ENCODE measurements at places on chromosomes 3 and 15.
A peak's percentile ranks its signal among the peaks of the same experiment; 100 is the strongest.

DNA sequence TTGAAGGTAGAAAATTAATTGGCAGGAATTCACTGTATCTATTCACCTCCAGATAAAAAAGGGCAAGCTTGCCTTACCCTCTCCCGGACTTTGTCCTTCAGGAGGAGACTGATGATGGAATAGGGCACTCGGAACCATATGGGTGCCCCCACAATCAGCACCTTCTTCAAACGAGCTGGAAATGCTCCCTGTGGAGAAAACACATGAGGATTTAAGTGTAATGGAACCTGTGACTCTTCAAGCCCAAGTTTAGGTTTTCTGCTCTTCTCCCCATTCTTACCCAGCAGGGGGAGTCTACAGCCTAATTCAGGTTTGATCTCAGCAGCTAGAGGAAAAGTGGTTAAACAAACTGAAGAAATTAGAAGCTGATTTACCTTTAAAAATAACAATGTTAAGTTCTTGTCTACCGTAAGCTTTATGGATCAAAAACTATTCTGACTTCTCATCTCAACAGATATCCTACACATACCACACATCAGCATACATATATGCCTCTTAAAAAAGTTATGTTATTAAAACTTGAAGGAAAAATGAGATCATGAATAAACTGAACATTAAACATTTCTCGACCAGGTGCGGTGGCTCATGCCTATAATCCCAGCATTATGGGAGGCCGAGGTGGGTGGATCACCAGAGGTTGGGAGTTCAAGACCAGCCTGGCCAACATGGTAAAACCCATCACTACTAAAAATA, 57.5 kb upstream of the SIN3A start:
- DNase-seq = no peak

- DNase-seq = no peak
Measured at GRCh38 chr15:57516327-57517029, 75.2 kb upstream of the MYZAP start.

GRCh38 chr3:152428577-152428976, 159.8 kb downstream of the MBNL1 start:
- no peak for DNase-seq

DNA sequence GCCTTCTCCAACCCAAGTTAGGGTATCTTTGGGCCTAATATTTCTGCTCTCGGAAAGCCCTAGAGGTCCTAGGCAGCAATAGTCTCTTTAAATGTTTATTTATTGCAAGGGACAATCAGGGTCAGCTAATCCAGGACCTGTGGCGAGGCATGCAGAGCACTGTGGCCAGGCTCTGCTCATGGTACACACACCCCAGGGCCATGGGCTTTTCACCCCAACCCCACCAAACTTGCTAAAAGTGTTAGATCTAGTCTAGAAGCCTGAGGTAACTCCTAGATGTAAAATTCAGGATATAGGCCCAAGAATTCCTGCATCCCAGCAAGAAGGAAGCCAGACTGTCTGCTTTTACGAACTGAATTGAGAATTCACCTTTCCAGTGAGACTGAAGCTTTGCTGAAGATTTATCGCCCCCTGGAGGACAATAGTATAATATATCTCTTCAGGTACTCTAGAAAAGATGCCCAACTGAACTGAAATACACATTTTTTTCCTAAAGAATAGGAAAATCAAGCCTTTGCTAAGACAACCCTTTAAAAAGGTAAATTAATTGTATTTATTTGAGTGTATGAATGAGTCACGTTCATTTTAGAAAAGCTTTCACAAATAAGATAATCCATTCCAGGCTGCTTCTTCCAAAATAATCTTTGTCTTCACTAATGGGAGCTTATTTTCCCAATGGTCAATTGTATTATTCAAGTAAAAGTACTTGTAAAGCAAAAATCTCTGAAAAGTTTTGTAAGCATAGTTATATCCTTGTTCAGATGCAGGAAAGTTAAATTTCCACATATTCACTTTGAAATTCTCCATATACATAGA, 89.8 kb downstream of the LRRC3B start:
- DNase-seq = no peak

DNA sequence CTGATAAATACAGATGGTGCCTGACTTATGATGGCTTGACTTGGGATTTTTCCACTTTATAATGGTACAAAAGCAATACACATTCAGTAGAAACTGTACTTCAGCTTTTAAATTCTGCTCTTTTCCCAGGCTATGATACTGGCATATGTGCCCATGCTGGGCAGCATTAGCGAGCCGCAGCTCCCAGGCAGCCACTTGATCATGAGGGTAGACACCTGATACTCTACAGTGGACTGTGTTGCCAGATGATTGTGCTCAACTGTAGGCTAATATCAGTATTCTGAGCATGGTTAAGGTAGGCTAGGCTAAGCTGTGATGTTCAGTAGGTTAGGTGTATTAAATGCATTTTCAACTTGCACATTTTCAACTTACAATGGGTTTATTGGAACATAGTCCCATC, 17.7 kb upstream of the FEM1B start:
- DNase-seq = no peak

- no peak for DNase-seq
Measured at GRCh38 chr15:85879334-85880163, 84.8 kb upstream of the KLHL25 start.

DNA sequence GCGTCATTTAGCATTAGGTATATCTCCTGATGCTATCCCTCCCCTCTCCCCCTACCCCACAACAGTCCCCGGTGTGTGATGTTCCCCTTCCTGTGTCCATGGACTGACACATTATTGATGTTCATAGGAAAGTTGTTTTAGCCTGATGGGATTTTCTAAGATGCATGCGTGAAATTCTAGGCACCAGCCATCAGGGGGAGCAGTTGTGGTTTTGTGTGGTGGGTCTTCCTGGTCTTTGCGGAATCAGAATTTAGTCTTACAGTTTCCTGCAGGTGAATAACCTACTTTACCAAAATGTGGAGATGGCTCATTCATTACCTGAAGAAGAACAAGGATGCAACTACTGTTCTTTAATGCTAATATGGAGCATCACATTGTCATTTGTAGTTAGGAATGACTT, 455.0 kb upstream of the THBS1 start:
- no peak for DNase-seq

- DNase-seq = no peak
Measured at GRCh38 chr15:38992930-38993329, 428.3 kb upstream of the RASGRP1 start.

DNA sequence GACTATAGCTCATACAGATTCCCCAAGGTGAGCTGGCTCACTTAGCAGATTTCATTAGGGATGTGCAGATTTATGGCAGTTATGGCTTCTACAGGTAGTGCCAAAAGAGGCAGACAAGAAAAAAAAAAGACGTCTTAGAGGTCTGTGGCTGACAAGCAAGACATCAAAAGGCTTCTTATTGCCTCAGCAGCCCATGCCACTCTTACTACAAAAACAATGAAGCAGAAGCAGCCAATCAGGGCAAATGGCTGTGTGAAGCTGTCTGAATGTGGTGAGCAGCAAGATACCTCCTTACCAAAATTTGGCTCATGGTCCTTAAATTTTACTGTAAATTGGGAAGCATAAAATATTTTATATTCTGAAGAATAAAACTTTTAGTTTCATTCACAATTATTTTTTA, 557.5 kb upstream of the GOLIM4 start:
- DNase-seq = no peak

DNA sequence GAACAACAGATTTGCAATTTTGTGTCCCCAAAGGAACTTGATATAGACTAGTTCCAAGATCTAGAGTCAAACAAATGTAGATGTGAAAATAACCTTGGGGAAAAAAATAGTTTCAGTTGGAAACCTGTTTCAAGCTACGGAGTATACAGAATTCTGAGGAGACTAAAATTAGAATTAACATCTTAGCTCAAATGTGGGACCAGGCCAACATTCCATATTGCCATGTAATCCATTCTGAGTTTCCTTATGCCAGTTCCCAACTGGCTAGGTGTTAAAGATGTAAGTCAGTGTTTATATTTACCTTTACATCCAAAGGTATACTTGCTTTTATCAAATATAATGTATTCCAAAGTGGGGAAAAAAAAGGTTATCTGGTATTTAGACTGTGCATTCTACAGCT, 76.3 kb downstream of the UBE3A start:
- DNase-seq = no peak

GRCh38 chr3:150746791-150747590, 16.0 kb downstream of the SIAH2 start:
- no peak for DNase-seq

GRCh38 chr3:36944641-36945270, at the start of gene TRANK1:
Gene TRANK1, minus strand, starts transcription at chr3:36945054. Its CDS starts 245 bp downstream, at chr3:36944809.
- DNase-seq = peak; percentile 61

DNA sequence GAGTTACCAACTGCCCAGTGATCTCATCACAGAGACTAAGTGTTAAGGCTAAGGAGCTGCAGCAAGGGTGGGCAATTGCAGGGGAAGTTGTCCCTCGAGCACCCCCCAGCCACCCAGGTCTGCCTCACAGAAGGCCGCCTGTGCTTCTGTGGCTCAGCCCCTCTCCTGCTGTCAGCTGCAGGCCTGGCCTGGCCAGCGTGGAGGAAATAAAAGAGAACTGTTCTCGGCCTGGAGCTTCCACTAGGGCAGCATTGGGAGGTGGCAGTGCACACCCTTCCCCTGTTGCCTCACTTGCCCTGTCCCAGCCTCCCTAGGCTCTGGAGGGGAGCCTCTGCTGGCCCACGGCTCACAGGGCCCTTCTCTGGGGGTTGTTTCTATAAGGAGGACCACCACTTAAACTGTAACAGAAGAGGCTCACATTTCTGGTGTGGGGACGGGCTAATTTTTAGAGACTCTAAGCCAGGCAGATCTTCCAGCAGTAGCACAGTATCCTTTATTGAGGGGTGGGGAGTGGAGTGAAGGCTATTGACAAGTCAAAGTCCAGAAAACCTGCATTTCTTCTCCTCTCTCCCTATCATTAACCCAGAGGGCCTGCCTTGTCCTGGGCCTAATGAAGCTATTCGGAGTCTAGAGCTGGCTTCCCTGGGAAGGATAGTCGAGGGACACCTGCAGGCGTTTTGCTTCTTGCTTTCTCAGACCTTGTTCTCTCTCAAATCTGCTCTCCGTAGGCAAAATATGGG, 75.6 kb upstream of the ADPGK start:
- DNase-seq = no peak

GRCh38 chr3:53346514-53346913, 829 bp downstream of the DCP1A start:
- DNase-seq = no peak

GRCh38 chr3:67601385-67601784, 53.0 kb downstream of the SUCLG2 start:
- DNase-seq = no peak

DNA sequence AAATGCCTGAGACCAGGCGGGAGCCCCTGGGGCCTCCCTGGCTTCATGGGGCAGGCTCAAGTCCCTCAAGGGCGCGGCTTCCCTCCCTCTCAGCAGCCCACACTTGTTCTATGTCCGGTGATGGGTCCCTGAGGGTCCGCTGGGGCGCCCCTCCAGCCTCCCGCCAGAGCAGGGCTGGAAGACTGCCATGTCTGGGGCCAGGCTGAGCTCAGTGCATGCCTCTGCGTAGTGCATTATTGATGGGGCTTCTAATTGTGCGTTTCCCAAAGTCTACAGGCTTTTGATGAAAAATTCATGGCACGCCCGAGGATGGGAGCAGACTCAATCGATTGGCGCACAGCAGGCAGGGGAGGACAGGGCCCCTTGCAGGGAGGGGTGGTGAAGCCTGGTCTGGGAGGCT, 51.3 kb downstream of the CYP11A1 start:
- DNase-seq = no peak

DNA sequence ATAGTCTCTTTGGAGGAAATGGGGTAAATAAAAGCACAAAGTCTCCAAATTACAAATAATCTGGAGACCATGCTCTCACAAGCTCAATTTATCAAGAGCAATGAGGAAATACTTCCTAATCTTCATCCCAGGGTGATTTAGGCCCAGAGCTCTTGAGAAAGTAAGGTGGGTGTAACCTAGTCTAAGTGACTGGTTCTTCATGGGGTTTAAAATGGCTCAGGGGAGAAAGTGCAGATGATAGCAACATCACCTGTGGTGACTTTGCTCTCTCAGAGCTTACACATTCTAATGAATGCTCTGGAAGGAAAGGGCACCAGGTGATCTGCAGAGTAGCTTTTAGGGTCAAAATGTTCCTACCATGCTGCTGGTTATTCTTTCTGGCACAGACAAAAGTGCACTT, 118.4 kb upstream of the TP63 start:
- no peak for DNase-seq

GRCh38 chr15:100448481-100448880, 80.3 kb downstream of the CERS3 start:
- no peak for DNase-seq

GRCh38 chr3:148848410-148848809, 16.7 kb upstream of the CPA3 start:
- no peak for DNase-seq

- DNase-seq = no peak
Measured at GRCh38 chr3:135908737-135909136, 56.8 kb upstream of the PPP2R3A start.

GRCh38 chr15:61700803-61701202, 359.4 kb downstream of the VPS13C start:
- no peak for DNase-seq

- DNase-seq = peak; percentile 47
Measured at GRCh38 chr3:160564949-160565441, 376 bp downstream of the KPNA4 start.
